HCT116 (cell line): ENCODE measurements at places on chromosomes 13 and 19. TPM values are rescaled to one million over a fixed set of nuclear protein-coding genes. Genes with fewer than 3 reads are reported as not detected.

Gene NLRP4
- total RNA-seq: 0.52 TPM

Gene SYT3
- total RNA-seq: 4.6 TPM

Gene STARD13
- total RNA-seq: 4.1 TPM

Gene NECTIN2
- total RNA-seq: 96.3 TPM

Gene CYP2F1
- not detected for total RNA-seq

Gene SCEL
- total RNA-seq: 0.07 TPM

Gene ZNF470
- total RNA-seq: not detected

Gene IFT88
- 13.1 TPM for total RNA-seq

Gene ZNF568
- not detected for total RNA-seq

Gene CYP2S1
- total RNA-seq: 17.6 TPM

Gene CD33
- 3.1 TPM for total RNA-seq

Gene CEACAM19
- 4.0 TPM for total RNA-seq

Gene INAFM1
- 22.9 TPM for total RNA-seq

Gene FZR1
- 60.3 TPM for total RNA-seq

Gene ADM5
- 12.1 TPM for total RNA-seq

Gene EXOC3L2
- total RNA-seq: not detected

Gene MAG
- 0.17 TPM for total RNA-seq

Gene ALOX5AP
- total RNA-seq: not detected

Gene TEAD2
- 31.9 TPM for total RNA-seq

Gene PSG1
- total RNA-seq: not detected

Gene ZNF14
- total RNA-seq: 4.8 TPM
